ENCODE measurements at places on chromosomes 1 and 21. TPM values are rescaled to one million over a fixed set of nuclear protein-coding genes. Genes with fewer than 3 reads are reported as not detected.

Gene ZSWIM5
- 9.6 TPM for polyA plus RNA-seq

Gene UBXN10
- polyA plus RNA-seq: 5.8 TPM

Gene KRTAP21-2
- polyA plus RNA-seq: not detected

Gene LIN28A
- polyA plus RNA-seq: 0.15 TPM

All from left kidney (tissue), 8 donors.